ENCODE measurements at places on chromosomes 2 and 18. TPM values are rescaled to one million over a fixed set of nuclear protein-coding genes. Genes with fewer than 3 reads are reported as not detected.

Gene NTSR2
- not detected for total RNA-seq

Gene LTBP1
- total RNA-seq, result 0.07 TPM

Gene CACNB4
- total RNA-seq, result 0.86 TPM

Gene RUFY4
- total RNA-seq, result 0.53 TPM

Gene SERPINB11
- not detected for total RNA-seq

All from activated B cell treated with CpG ODN at 0.5 μM for 24 hours (primary cell).